ENCODE measurements at places on chromosomes 2 and 18. TPM values are rescaled to one million over a fixed set of nuclear protein-coding genes. Genes with fewer than 3 reads are reported as not detected.
A peak's percentile ranks its signal among the peaks of the same experiment; 100 is the strongest.

DNA sequence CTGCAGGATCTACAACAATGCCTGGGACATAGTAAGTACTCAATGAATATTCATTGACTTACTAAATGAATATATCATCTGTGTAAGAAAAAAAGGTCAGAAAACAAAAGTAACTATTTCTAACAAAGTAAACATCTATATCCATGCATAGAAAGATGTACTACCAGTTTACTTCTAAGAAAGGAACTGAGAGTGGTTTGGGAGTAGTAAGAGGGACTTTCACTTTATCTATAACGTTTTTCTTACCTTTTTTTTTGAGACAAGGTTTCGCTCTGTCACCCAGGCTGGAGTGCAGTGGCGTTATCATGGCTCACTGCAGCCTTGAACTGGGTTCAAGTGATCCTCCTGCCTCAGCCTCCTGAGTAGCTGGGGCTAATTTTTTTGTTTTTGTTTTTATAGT lies 25.7 kb downstream of the DHX57 start:
- H3K36me3 ChIP-seq: peaks cover 20% of the 10 kb centered on the region
- no peaks in the 10 kb centered on the region for H3K4me1 ChIP-seq
- H3K4me3 ChIP-seq: no peak overlapping the region
- H3K27ac ChIP-seq: no peak overlapping the region

WDPCP gene
- total RNA-seq: 14.6 TPM

DNA sequence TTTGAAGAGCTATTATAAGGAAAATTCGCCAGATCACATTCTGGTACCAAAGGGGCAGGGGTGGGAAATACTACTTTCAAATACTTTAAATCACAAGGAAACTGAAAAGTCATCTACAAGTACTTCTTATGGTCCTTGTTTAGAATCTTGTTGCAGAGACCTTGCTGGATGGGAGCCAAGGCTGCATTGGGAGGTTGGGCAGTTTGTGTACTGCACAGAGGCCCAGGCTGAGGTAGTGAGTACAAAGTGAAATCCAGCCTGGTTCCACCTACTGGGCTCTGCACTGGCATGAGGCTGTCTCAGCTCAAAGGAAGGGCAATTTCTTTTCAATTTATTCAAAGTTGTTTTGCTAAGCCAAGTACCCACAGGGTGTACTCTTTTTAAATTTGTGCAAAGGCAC lies 140.3 kb upstream of the DLX2 start:
- H3K27ac ChIP-seq: no peak overlapping the region
- DNase-seq: peak; percentile 61
- H3K4me1 ChIP-seq: no peaks in the 10 kb centered on the region

DNA sequence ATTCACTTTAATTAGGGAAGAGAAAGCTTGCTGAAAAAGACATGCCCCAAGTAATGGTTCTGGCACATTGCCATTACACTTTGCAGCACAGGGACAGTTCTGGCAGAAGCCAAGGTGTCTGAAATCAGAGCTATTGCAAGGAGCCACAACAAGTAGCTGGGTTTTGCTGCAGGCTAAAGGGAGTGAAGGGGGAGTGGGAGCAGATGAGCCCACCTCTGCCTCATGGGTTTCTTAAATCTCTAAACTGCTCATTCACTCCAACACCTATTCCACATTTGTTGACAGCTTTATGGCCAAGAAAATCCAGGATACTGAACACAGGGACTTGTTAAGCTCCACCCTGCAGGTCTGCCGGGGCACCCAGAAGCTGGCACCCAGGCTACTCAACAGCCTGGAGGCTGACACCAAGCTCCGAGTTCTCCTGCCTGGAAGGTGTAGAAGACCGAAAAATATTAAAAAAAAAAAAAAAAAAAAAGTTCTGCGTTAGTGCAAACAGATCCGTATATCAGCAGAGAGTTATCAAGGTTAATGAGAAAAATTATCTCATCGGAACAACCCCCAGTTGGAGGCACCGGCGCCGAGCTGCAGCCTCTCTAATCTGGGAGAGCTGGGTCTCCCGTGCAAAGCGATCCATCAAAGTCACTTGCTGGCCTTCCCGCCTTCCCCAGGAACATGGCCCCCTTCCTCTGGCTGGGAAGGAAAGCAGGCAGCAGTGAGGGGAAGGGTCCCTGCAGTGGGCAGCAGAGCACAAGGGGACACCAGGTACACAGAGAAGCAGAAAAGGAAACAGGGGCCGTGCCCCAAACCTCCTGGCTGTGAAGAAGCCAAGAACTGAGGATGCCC lies 123.7 kb downstream of the HNMT start:
- H3K4me3 ChIP-seq: no peak overlapping the region
- DNase-seq: peak; percentile 35
- H3K27me3 ChIP-seq: no peaks in the 10 kb centered on the region
- peaks cover 10% of the 10 kb centered on the region for H3K4me1 ChIP-seq

TRABD2A gene
- 3.1 TPM for total RNA-seq

GRCh38 chr2:95531254-95531771 lies 46.8 kb upstream of the TRIM43B start:
- no peak overlapping the region for H3K27ac ChIP-seq
- DNase-seq: no peak
- no peaks in the 10 kb centered on the region for H3K27me3 ChIP-seq
- no peaks in the 10 kb centered on the region for H3K4me1 ChIP-seq
- H3K4me3 ChIP-seq: no peak overlapping the region

PROKR1 gene
- not detected for total RNA-seq

GRCh38 chr2:151823651-151824050 lies 4.6 kb downstream of the ARL5A start:
- no peaks in the 10 kb centered on the region for H3K36me3 ChIP-seq
- H3K4me1 ChIP-seq: peaks cover 10% of the 10 kb centered on the region
- H3K27me3 ChIP-seq: no peaks in the 10 kb centered on the region
- H3K4me3 ChIP-seq: no peak overlapping the region
- DNase-seq: no peak
- H3K27ac ChIP-seq: peak overlapping the region; percentile 40

DNA sequence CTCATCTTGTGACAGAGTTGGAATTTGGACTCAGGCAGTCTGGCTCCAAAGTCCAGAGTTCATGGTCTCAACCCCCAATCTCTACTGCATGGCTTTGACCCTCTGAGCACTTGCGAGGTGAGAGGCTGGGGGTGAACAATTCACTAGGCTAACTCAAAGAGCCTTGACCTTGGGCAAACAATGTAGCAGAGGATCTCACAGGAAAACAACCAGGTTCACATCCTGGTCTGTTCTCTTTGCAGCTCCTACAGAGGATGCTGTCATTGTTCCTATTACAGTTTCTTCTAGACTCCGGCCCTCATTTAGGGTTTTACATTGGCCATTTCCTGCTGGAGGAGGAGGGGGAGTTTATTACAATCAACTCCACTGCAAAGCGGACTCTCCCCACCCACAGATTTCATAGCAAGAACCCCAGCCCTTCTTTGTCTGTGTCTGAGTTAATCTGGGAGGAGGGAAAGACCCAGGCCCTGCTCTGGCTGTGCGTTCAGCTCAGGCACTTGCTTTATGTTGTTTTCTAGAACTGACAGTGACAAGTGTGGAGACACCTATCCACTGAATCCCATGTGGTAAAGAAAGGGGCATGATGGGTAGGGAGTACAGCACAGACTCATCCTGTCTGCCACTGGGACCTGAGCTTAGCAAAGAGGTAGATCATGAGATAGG lies 101.6 kb downstream of the LBH start:
- H3K27me3 ChIP-seq: no peaks in the 10 kb centered on the region
- no peaks in the 10 kb centered on the region for H3K36me3 ChIP-seq
- no peak overlapping the region for H3K27ac ChIP-seq

DNA sequence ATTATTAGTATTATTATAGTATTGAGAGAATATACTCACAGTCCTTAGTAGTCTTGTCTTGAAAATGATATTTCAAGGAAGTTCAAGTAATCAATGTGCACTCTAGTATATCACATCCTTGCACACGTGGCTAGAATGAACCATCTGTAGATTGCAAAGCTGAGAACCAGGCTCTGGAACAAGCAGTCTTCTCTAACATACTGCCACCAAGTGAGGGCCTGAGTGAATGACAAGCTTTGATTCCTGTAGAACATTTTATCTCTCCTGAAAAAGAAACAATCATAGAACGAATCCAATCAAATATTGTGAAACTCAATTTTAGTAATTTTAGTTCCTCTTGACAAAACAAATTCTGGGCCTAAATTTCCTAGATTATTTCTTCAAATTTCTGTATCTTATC lies 55.3 kb upstream of the SULT1C3 start:
- DNase-seq: no peak
- H3K27ac ChIP-seq: no peak overlapping the region
- H3K27me3 ChIP-seq: no peaks in the 10 kb centered on the region
- H3K4me3 ChIP-seq: no peak overlapping the region
- no peaks in the 10 kb centered on the region for H3K36me3 ChIP-seq

DNA sequence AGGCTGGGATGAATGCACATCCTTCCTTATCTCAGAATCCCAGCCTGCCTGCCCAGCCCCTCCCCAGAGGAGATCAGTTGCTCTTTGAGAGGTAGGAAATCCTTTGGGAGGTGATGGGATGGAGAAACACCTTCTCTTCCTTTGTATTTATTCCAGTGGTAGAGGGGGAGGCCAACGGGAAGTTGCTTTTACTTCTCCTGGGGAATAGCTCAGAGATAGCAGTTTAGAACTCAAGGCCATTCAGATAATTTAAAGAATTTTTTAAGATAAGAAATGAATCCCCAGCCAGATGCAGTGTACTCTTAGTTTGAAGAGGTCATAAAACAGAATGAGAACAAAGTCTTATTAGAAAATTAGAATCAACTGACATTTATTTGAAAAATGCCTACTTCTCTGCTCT lies 67.4 kb upstream of the PPM1B start:
- H3K27me3 ChIP-seq: no peaks in the 10 kb centered on the region
- H3K27ac ChIP-seq: no peak overlapping the region
- H3K4me1 ChIP-seq: no peaks in the 10 kb centered on the region
- no peak for DNase-seq
- no peak overlapping the region for H3K4me3 ChIP-seq
- no peaks in the 10 kb centered on the region for H3K36me3 ChIP-seq

CELF4 gene
- 2.2 TPM for total RNA-seq

GRCh38 chr2:95730813-95731212 lies 139.0 kb downstream of the TRIM43 start:
- H3K36me3 ChIP-seq: no peaks in the 10 kb centered on the region
- no peaks in the 10 kb centered on the region for H3K27me3 ChIP-seq
- H3K4me3 ChIP-seq: no peak overlapping the region
- no peaks in the 10 kb centered on the region for H3K4me1 ChIP-seq
- no peak overlapping the region for H3K27ac ChIP-seq
- no peak for DNase-seq

GRCh38 chr18:54004828-54005227 lies 219.6 kb downstream of the MBD2 start:
- no peak for DNase-seq
- H3K27me3 ChIP-seq: no peaks in the 10 kb centered on the region
- H3K27ac ChIP-seq: no peak overlapping the region
- H3K36me3 ChIP-seq: no peaks in the 10 kb centered on the region

DNA sequence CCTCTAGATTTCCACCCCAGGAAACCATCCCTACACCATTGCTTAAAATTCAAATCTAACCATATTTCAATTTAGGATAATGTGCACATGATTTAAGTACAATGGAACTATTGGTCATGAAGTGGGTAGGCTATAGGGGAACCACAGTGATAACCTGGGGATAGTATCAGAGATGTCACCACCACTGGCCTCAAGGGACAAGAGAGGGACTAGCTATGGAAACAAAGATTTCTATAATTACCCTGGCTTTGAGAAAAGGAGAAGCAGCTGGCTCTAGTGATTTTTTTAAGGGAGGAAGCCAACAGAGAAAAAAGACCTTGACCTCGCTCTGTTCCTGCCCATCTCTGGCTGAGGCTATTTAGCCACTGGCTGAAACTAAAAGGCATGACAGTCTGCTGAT lies 132.0 kb downstream of the MEP1B start:
- no peaks in the 10 kb centered on the region for H3K36me3 ChIP-seq
- no peak overlapping the region for H3K27ac ChIP-seq
- no peak overlapping the region for H3K4me3 ChIP-seq
- no peak for DNase-seq
- no peaks in the 10 kb centered on the region for H3K27me3 ChIP-seq

DNA sequence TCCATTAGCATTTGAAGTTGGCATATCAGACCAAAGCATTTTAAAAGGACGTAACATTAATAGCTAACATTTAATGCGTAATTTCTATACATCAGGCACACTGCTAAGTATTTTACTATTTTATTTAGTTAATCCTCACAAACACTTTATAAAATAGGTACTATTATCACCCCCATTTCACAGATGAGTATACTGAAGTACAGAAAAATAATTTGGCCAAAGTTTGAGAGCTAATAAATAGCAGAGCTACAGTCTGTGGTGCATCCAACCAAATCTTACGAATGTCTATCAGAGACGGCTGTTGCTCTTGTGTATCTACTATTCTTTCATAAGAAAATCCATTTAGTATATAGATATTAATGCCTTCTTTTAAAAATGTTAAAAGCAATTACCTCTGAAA lies 11.9 kb downstream of the TYW5 start:
- no peaks in the 10 kb centered on the region for H3K4me1 ChIP-seq
- H3K27me3 ChIP-seq: no peaks in the 10 kb centered on the region
- no peak for DNase-seq
- H3K36me3 ChIP-seq: peaks cover 34% of the 10 kb centered on the region

GRCh38 chr2:84882414-84882738 lies 1.5 kb upstream of the TRABD2A start:
- H3K36me3 ChIP-seq: no peaks in the 10 kb centered on the region
- no peak overlapping the region for H3K4me3 ChIP-seq
- H3K27ac ChIP-seq: no peak overlapping the region
- H3K4me1 ChIP-seq: peaks cover 23% of the 10 kb centered on the region

DNA sequence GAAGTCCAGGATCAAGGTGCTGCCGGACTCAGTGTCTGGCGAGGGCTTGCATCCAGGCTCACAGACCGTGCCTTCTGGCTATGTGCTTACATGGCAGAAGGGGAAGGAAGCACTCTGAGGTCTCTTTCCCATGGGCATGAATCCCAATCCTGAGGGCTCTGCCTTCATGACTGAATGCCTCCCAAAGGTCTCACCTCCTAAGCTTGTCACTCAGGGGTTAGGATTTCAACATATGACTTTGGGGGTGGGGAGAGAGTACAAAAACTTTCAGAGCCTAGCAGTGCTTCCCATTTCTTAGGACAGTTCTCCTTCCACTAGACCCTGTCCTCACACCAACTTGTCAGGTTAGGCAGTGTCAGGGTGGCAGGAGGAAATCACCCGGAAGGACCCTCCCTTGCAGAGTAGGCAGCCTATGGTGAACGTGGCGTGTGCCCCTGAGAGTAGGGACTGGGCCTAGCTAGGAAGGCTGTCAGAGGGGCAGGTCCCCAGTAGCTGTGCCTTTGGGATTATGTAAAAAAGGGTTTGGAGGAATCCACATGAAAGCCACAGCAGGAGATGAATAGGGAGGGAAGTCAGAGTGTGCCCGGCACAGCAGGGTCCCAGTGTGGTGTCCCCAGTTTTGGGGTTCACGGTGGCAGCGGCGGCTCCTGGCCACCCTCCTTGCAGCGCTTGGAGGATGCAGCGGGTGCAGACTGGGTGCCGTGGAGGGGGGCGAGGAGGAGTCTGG lies 233.3 kb downstream of the LDLRAD4 start:
- no peak overlapping the region for H3K4me3 ChIP-seq
- no peak for DNase-seq
- no peaks in the 10 kb centered on the region for H3K36me3 ChIP-seq
- H3K27ac ChIP-seq: no peak overlapping the region

- no peak overlapping the region for H3K4me3 ChIP-seq
- H3K27me3 ChIP-seq: no peaks in the 10 kb centered on the region
- H3K36me3 ChIP-seq: no peaks in the 10 kb centered on the region
- peaks cover 4% of the 10 kb centered on the region for H3K4me1 ChIP-seq
- no peak overlapping the region for H3K27ac ChIP-seq
These were observed 160.8 kb downstream of the TGIF1 start for GRCh38 chr18:3610813-3611212.

- no peak for DNase-seq
- H3K27me3 ChIP-seq: no peaks in the 10 kb centered on the region
- no peak overlapping the region for H3K4me3 ChIP-seq
- no peak overlapping the region for H3K27ac ChIP-seq
- no peaks in the 10 kb centered on the region for H3K4me1 ChIP-seq
These were observed 72.0 kb upstream of the MRPS9 start for GRCh38 chr2:104965900-104966299.

SMAD7 gene
- total RNA-seq: 58.8 TPM

All from lung (tissue), 17 donors.